A549 treated with ZK216348 at 1 μM for 4 hours (cell line): ENCODE measurements at places on chromosomes 11 and 22. TPM values are rescaled to one million over a fixed set of nuclear protein-coding genes. Genes with fewer than 3 reads are reported as not detected.

The HTATIP2 gene
- total RNA-seq: 191 to 212 TPM (median 195 TPM) in 5 replicates

The IZUMO1R gene
- total RNA-seq: not detected in 5 replicates

The OR52B6 gene
- not detected in 5 replicates for total RNA-seq

The PDGFD gene
- 5.7 to 8.9 TPM (median 7.5 TPM) in 5 replicates for total RNA-seq

The ACRV1 gene
- not detected in 5 replicates for total RNA-seq

The PRG3 gene
- total RNA-seq: not detected in 5 replicates

The BAIAP2L2 gene
- total RNA-seq: 4.8 to 7.5 TPM (median 5.9 TPM) in 5 replicates

The SNX32 gene
- not detected in 5 replicates for total RNA-seq

The C11orf21 gene
- not detected in 5 replicates for total RNA-seq

The VSIG10L2 gene
- not detected in 5 replicates for total RNA-seq

The SIK2 gene
- 4.8 to 7.4 TPM (median 6.0 TPM) in 5 replicates for total RNA-seq

The FAM181B gene
- total RNA-seq: 0.06 to 0.09 TPM (median 0.06 TPM) in 3 of 5 replicates, not detected in the others

The PGA4 gene
- not detected in 5 replicates for total RNA-seq

The C22orf42 gene
- total RNA-seq: not detected in 5 replicates

The IL18 gene
- 74.9 to 108 TPM (median 92.3 TPM) in 5 replicates for total RNA-seq

The F2 gene
- total RNA-seq: 2.0 to 3.0 TPM (median 2.4 TPM) in 5 replicates

The SUSD2 gene
- 41.6 to 76.6 TPM (median 72.0 TPM) in 5 replicates for total RNA-seq

The SMDT1 gene
- 30.2 to 42.0 TPM (median 38.1 TPM) in 5 replicates for total RNA-seq

The SCGB1C1 gene
- not detected in 5 replicates for total RNA-seq

The SLC17A6 gene
- not detected in 5 replicates for total RNA-seq

The LMO2 gene
- total RNA-seq: 0.47 to 0.91 TPM (median 0.65 TPM) in 5 replicates

The IFITM2 gene
- 54.7 to 70.8 TPM (median 61.4 TPM) in 5 replicates for total RNA-seq

The PRODH gene
- total RNA-seq: 0.38 to 1.6 TPM (median 1.4 TPM) in 5 replicates
